Brain microvascular endothelial cell (primary cell): ENCODE measurements at places on chromosomes 1 and 21.

DNA sequence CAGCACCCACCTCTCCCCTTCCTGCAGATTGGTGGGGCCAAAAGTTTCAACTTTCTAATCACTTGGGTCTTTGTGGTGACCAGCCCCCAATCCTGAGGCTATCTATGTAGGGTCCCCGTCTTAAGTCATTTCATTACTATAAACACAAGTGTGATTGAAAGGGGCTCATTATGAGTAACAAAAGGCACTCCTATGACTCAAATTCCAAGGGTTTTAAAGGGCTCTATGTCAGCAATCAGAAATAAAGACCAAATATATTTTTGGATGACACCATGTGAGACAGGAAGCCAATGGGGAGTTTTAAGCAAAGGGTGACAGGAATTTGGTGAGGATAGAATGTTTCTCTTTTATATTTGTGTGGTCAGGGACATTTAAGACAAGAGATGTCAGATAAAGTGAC is 6.2 kb downstream of the ERO1B start:
- DNase-seq = no peak

- DNase-seq = peak; percentile 95
Observed at GRCh38 chr1:67853704-67854103, 20.4 kb upstream of the GNG12 start.

DNA sequence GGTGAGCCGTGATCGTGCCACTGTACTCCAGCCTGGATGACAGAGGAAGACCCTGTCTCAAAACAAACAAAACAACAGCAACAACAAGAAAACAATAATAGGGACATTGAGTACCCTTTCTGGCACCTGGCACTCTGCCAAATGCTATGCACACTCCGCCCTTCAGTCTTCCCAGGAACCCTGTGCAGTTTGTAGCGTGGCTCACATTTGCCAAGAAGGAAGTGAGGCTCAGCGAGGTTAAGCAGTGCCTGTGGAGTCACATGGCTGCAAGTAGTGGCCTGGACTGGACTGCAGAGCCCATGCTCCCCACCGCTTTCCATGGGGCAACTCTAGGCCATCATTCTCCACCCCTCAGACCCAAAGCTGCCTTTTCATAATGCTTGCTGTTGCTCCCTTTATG is 5.3 kb upstream of the EVA1B start:
- no peak for DNase-seq

DNA sequence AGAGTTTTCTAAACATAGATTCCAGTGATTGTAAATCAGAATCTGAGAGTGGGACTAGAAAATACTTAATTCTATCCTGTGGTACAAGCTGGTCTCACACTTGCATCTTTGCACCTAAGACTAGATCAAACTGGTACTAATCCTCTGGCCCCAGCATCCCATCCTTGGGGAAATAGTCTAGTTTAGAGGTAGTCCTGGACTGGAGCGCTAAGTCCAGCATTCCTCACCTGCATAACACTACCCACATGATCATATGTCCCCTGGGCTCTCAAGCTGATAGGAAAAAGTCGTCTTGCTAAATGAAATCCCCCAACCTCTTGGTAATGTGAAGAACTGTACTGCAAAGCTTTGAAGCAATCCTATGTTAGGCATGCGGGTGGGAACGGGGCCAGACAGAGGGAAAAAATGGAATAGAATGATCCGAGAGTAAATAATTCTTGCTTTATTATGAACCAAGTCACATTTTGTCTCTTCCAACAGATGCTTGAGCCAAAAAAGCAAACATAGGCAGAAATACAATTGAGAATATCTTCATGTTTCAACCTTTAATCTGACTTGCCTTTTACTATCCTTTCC is 4.8 kb downstream of the COX20 start:
- no peak for DNase-seq

DNA sequence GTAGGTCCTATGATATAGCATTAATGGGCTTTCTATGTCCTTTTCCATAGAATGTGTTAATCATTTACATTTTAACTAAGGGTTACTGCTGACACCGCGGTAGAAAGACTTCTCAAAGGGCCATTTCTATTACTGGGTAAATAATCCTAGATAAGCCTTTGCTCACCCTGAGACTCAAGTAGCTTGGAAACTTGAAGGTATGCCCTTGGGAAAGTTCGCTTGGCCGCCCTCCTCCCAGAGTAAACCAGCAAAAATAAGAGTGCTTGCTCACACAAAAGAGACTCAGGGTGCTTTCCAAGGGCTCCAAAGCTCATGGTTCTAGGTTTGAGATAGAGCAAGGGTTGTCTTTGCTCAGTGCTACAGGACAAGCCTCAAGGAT is 85.8 kb upstream of the TMPRSS2 start:
- no peak for DNase-seq

DNA sequence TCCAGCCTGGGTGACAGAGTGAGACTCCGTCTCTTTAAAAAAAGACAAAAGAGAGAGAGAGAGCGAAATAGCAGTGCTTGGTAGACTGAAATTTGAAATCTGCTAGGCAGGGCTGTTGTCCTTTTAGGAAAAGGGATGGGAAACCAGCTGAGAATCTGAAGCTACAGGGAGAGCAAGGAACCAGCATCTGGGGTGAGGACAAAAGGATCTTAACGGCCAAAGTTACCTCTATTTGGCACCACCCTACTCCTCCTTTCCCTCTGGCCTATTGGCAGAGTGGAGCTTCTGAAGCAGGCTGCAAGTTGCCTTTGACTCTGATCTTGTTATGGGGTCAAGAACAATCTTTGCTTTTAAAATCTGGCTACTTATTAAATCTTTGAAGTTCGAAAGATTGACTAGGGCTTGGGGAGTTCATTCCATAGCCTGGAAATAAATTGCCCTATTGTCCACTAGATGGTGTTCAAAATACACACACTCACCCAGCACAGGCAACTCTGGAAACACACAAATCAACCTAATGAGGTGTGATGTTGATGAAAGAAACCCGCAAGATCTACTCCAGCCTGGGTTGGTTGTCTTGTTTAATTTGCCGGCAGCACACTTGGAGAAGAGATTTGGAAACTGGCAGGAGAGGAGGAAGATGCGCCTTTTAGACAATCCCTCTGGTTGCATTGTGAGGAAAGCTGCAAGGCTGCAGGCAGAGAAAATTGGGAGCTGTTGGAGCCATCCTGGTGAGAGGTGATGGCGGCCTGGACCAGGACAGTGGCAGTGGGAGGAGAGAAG is 16.5 kb upstream of the PARP1 start:
- no peak for DNase-seq

DNA sequence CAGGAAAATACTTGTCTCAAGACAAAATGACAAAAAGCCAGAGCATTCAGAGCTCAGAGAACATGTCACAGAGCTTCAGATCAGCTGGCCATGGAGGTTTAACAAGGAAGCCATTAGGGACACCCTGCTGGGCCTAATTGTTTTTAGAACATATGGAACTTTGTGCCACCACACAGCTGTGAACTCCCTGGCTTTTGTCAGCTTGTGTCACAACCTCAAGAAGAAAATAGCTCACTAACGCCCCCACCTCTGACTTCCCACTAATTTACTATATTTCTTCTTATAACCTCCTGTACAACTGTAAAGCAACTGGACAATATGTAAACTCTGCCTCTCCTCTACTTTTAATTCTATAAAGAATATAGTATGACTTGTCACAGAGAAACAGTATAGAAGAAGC is 21.0 kb upstream of the TDRD10 start:
- no peak for DNase-seq

DNA sequence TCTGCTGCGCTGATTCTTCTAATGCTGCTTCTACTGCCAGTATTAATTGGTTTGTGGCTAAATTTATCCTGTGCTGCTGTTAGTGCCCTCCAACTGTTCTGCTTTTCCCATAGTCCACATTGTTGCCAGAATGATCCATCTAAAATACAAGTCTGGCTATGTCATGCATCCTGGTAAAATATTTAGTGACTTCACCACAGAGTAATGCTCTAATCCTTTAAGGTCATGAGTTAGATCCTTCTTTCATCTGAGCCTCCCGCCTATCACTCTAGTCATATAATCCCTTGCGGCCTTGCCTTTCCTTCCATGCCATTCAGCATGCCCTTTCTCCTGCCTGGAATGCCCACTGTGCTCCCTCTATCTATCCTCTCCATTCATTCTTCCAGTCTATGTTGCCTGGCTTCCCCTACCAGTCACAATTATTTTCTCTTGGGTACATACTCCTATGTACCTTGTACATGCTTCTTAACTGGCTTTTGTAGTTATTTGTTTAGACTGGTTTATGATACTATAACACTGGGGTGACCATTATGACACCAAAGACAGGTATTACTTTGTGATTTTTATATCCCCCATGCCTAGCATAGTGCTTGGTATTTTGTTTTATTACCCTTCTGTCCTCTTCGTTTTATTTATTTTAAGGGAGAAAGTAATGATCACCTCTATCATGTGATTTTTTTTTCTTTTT is 144.0 kb downstream of the MAGI3 start:
- peak; percentile 56 for DNase-seq

- DNase-seq = no peak
Observed at GRCh38 chr1:33818071-33818470, 45.8 kb upstream of the HMGB4 start.

DNA sequence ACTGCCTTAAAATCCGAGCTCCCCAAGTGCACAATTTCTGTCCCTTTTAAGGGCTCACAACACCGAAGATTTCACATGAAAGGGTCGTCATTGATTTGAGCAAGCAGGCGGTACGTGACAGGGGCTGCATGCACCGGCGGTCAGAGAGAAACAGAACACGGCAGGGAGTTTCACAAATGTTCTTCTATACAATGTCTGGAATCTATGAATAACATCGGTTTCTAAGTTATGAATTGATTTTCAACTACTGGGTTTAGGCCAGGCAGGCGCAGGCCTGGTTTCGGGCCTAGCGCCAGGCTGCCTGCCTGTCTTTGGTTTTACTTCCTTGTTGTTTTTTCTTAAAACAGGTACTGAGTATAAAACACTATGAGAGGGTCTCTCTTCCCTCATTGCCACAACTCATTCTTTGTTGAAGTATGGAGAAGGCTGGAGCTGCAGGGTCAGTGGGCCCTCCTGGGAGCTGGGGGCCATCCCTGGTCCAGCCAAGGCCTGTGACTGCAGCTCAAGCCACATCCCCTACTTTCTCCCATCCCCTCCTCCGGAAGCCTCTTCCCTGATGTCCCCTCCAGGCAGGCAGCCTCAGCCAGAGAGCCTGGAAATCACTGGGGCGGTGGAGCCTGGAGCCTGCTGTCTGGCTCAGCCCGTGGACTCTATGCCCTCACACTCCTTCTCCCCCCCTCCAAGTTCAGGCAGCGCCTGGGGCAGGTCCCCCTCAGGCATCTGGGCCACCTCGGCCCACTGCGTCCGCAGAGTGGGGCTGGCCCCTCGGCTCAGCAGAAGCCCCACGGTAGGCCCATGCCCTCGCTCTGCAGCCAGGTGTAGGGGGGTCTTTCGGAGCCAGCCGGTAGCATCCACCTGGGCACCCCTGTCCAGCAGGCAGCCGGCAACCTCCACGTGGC is 2.4 kb downstream of the ANKRD65 start:
- no peak for DNase-seq

DNA sequence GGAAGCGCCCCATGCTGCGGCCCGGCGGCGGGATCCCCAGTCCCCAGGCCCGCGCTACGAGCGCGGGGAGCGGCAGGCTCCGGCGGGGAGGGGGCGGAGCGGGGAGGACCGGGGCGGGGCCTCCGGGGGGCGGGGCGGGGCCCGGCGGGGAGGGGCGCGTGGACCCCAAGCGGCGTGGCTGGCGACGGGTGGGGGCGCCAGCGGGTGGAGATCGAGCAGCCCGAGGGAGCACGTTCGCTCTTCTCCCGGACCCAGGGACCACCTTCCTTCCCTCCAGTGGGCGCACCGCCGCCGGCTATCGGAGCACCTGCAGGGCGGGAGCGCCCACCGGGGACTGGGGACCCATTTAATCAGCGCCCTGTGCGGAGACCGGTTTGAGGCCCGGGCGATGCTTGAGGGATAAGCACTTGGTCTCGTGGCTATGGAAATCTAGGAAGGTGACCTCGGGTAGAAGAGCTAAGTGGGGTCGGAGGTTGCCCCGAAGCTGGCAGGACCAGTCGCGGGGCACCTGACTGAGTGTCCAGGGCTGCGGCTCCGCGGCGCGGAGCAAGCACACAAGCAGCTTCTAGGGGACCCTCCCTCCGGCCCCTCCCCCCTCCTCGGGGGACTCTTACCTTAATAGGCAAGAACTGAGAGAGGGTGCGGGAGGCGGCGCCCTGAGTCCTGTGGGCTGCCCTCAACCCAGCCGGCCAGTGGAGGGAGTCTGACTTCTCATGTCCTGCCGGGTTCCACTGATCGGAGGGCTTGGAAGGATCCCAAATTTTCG is at the start of gene TSPAN2:
Gene TSPAN2, minus strand, starts transcription at position 84 of the 766 bp plus-strand sequence. Its CDS starts 71 bp downstream, at position 13.
- DNase-seq = peak; percentile 28

DNA sequence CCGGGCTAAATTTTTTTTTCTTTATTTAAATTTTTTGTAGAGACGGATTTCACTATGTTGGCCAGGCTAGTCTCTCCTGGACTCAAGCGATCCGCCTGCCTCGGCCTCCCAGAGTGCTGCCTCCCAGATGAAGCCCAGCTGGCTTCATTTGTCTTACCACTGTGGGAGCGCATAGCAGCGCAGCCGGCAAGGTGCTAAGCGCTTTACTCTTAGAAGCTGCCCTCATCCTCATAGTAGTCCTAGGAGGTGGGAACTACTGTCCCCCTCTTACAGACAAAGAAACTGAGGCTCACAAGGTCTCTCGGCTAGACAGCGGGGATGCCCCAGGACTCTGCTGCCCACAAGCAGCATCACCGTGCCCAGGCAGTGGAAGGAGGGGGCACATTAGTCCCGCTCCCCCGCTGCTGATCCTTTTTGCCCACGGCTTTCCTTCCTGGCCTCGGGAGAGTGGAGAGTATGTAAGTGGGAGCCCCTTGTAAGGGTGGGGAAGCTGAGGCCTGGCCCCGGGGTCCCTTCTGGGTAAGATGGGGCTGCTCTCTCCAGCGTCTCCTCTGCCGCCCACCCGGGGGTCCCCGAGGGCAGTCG is 726 bp downstream of the TMEM54 start:
- DNase-seq = no peak

DNA sequence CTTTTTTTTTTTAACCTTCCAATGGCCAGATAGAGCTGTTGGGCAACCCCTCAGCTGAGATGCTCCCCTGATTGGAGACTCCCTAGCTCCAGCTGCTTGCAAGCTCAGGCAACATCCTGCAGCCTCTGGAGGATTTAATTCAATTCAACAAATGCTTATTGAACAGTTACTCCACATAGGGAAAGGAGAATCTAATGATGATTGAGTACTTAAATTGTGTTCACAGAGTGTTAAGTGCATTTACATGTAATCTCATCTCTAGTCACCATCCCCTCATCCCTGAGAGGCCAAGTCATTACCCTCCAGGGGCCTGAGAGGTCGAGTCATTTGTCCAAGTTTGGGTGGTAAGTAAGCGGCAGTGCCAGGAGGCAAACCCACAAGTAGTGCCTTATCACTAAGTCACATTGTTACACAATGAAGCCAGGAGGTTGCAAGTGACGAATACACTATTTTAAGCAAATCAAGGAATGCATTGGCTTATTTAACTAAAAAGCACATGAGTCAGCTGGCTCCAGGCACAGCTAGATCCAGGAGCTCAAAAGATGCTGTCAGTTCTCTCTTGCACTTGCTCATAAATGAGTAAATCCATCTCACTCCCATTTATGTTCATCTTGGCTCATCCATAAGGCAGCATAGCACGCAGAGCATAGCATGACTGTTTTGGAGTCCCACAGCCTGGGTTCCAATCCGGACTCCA is 64.3 kb downstream of the OPTC start:
- DNase-seq = peak; percentile 95

- DNase-seq = no peak
Observed at GRCh38 chr1:20343149-20343937, 52.7 kb downstream of the VWA5B1 start.

- no peak for DNase-seq
Observed at GRCh38 chr1:229479660-229480399, 28.3 kb downstream of the NUP133 start.
